Epithelial cell of esophagus (primary cell): ENCODE measurements at places on chromosomes 7 and 10.

DNA sequence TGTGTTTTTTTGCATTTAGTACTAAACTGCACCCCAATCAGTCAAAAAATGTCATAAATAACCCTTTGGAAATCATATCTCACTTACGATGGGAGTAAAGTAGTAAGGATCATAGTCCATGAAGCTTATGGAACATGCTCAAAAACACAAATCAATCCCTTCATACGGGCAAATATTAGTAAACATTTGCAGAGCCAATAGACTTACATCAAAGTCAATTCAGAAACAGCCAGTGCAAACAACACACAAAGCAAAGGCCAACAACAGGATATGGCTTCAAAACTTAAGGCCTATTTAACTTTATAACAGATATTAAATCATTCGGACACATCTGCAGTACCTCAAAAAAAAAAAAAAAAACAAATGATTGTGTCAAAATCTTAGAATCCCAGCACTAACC, 32.1 kb downstream of the SGCE start:
- no peak for DNase-seq

GRCh38 chr7:95126053-95126709, 198.2 kb downstream of the PON1 start:
- no peak for DNase-seq

GRCh38 chr7:100974021-100974420, 4.7 kb downstream of the MUC12 start:
- DNase-seq = no peak

GRCh38 chr10:31147210-31147608, 115.5 kb upstream of the ZNF438 start:
- peak; percentile 78 for DNase-seq

DNA sequence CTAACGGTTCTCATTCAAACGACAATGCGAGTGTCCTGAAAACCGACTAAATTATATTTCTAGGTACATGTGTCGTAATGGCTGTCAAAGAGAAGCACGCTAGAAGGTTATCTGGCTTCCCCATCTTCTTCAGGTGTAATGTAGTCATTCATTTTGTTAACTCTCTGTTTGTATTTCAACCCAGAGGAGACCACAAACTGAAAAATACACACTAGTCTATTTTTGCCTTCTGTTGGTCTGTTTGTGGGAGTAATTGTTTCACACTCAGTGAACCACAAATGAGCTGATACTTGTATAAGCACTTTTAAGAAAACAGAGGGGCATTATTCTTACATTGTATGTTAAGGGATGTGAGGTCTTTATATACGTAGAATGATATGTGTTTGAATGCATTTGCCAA, 305.9 kb downstream of the GATA3 start:
- no peak for DNase-seq

DNA sequence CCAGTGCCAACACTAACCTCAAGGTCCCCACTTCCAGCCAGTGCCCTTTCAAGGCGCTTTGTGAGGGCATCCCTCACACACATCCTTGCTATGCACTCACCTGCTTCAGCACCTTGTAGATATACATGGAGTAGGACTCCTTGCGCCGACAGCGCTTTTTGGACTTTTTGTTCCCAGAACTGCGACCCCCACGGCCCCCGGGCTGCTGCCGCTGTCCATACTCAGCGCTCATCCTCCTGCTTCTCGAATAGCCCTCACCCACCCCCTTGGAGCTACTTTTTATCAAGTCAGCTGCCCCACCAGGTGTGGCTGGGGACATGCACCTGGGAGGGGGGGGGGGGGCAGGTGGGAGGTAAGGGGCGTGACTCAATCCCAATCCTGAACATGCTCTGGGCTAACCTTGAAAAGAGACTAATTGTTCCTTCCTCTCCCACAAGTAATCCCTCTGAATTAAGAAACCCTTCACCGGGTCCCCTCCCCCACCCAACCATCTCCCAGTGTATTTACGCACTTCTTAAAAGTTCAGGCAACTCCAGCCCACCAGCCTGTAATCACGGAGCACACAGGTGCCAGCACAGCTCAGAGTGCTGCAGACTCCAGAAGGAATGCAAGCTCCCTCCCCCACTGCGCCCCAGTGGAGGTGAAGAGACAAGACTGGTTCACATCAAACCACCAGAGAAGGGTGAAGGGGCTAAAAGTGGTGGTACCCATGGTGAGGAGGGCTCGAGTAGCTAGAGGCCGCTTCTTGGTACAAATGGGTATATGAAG, at the start of gene H2BK1:
Gene H2BK1, minus strand, starts transcription at position 402 of the 768 bp plus-strand sequence. Its CDS starts 170 bp downstream, at position 232.
- DNase-seq = no peak

GRCh38 chr10:25852364-25852941, 81.6 kb upstream of the MYO3A start:
- DNase-seq = no peak

- no peak for DNase-seq
These were observed 13.3 kb upstream of the C10orf53 start for GRCh38 chr10:49666054-49666615.

DNA sequence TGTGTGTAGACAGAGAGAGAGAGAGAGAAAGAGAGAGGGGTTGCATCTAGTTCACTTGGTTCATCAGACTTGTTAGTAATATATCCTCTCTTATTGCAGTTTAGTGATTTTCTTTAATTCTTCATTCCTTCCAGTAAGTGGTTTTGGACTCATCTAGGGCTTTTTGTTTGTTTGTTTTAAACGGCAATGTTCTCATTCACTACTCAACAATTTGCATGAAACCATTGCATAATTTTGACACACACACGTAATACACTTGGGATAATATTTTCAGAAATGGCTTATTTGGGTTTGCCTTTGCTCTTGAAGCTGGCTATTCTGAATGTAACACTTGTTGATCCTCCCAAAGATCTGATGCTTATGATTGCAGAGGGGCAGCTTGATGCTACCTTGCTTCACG, 16.4 kb upstream of the ZNF32 start:
- no peak for DNase-seq

GRCh38 chr7:150978126-150978789, at the start of gene KCNH2:
KCNH2 (minus strand) TSS chr7:150978321; CDS start chr7:150977913, 408 bp downstream.
- no peak for DNase-seq

DNA sequence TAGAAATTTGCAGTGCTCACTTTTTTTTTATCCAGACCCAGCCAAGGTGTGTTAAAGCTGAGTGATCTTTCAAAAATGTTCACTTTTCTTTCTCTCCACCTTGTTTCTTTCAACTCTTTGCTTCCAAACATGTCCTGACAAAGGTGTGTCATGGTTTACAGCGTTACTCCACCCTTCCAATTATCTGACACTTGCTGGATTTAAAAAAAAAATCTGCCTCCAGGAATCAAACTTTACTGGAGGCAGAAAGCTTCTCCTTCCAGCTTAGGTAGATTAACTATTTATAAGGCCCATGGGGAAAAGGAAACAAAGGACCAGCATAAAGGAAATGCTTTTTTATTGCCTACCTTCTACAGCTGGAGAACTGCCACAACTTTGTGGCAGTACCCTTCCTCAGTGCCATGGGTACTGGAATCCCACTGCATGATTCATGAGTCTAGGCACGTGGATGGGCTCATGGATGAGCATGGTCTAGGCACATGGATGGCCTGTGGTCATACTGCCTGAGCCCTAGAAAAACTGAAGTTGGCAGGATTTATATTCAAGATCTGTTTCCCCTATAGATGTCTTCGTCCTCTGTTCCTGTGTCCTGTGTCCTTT, at the start of gene COL17A1:
Gene COL17A1, minus strand, starts transcription at position 80 of the 600 bp plus-strand sequence. CDS start 5,207 bp downstream, outside the sequence.
- peak; percentile 84 for DNase-seq

DNA sequence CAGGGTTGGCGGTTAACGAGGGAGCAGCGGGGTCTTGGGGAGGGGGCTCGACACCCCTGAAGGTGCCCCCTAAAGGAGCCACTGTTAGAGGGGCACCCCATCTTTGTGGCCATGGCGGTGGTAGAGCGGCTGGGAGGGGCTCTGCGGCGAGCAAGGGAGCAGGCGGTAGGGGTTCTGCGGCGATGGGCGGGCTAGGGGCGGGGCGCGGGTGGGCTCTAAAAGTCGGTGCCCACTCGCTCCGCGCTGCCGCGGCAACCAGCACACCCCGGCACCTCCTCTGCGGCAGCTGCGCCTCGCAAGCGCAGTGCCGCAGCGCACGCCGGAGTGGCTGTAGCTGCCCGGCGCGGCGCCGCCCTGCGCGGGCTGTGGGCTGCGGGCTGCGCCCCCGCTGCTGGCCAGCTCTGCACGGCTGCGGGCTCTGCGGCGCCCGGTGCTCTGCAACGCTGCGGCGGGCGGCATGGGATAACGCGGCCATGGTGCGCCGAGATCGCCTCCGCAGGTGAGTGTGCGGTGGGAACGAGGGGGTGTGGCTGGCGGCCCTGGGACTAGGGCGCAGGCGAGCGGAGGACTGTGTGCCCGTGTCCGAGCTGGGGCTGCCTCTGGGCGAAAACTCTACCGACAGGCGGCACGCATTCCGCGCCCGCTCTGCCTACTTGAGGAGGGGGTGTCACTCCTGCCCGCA, at the start of gene MEST:
Gene MEST, plus strand, starts transcription at position 245 of the 682 bp plus-strand sequence. Its CDS starts 229 bp downstream, at position 474.
- peak; percentile 34 for DNase-seq

DNA sequence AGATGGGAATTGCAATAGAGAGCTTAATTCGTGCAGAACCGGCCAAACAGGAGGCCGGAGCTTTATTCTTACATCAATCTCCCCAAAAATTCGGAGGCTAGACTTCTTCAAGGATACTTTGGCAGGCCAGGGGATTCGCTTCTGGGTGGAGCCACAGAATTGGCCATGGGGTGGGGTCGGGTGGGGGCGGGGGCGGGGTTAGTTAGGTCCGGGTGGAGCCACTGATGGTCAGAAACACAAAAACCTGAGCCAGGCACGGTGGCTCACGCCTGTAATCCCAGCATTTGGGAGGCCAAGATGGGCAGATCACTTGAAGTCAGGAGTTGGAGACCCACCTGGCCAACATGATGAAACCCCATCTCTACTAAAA, 87.5 kb downstream of the SEPTIN14 start:
- DNase-seq = no peak

DNA sequence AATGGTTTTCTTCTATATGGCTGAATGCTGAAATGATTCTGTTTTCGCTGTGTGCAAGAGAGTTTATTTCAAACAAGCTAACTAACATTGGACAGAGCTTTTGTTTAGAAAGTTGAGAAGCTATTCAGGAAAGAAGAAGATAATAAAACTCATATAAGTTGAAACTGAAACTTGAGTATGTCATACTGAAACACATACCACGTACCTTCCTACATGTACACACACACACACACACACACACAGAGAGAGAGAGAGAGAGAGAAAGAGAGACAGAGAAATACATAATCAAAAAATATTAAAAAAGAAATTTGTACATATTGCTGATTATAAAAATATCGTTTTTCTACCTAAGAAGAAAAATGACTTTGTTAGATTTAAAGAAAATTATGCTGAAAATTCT, 561.9 kb upstream of the KCND2 start:
- DNase-seq = no peak

GRCh38 chr7:83738291-83738835, 89.4 kb upstream of the SEMA3E start:
- no peak for DNase-seq

- peak; percentile 27 for DNase-seq
These were observed 211.2 kb downstream of the SEMA3D start for GRCh38 chr7:84975586-84976185.

GRCh38 chr7:149367418-149368180, 93.3 kb downstream of the ZNF777 start:
- no peak for DNase-seq

- DNase-seq = no peak
These were observed 87.7 kb upstream of the TMEM168 start for GRCh38 chr7:112877691-112878460.

DNA sequence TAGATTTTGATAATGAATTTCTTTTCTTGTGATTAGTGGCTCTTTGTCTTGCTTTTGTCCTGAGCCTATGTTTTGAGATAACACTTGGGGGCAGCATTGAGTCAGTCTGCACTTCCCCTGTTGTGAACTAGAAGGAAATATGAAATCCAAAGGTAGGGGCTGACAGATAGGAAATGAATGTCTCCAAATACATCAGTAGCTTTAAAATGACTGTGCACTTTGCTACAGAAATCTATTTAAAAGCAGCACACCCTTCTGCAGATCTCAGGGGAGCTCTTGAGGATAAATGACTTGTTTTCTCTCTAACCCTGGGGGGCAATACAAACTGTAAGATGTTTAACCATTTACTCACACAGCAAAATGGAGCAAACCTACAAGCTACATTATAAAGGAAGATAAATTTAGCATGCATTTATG, 176.0 kb upstream of the MYO3A start:
- DNase-seq = peak; percentile 8

DNA sequence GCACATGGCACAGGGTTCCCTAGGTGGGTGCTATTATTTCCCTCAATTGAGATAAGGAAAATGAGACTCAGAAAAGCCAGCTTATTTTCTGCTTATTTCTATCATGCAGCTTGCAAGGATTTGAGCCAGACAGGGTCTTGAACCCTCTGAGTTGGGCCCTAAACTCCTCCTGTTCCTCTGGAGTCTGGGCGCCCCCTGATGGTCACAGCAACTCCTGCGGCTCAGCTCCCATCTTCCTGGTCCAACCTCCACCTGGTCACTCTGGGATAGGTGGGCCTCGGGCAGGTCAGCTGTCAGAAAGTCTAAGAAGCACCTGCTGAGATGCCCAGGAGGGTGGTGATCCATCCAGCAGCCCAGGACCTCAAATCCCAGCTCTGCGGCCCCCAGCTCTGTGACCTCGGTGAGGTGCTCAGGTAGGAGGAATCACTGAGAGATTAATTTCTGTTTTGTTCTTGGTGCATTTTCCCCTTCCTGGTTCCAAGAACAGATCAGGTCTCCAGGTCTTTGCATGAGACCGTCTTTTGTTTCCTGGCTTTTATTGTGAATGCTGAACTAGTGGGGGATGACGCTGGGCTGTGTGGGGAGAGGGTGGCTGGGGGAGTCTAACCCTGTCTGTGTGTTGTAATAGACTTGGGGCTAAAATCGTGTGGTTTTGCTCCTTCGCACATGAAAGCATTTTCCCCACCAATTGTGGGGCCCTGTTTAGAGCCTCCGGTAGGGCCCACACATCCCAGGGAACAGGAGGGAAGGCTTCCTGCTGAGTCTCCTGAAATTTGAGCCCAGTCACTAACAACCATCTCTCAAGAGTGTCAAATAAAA, 32.8 kb downstream of the TMEM130 start:
- peak; percentile 45 for DNase-seq

DNA sequence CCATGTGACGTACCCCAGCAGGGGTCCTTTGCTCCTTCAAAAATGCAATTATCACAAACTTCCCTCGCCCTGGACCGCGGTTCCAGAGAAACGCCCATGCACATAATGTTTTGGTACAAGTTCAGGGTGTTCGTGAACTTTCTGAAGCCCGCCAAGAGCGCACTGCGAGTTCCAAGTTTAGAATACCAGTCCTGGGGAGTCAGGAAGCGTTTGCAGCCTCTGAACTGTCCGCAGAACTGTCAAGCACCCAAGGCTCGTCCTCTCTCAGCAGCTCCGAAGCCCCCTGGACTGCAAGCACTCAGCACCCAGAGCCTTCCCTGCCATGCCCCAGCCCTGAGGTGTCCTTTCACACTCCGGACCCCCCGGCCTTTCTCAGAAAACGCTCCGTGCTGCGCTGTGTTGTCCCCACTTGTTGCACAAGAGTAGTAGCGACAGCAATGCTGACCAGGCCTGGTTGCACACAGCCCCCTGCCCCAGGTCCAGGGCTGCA, 30.3 kb downstream of the CALML3 start:
- no peak for DNase-seq

- DNase-seq = peak; percentile 52
These were observed 140.6 kb downstream of the KCNMA1 start for GRCh38 chr10:77496941-77497420.

GRCh38 chr10:69461243-69462025, 10.2 kb downstream of the TSPAN15 start:
- DNase-seq = no peak
